ENCODE measurements at places on chromosomes 5 and 9.

DNA sequence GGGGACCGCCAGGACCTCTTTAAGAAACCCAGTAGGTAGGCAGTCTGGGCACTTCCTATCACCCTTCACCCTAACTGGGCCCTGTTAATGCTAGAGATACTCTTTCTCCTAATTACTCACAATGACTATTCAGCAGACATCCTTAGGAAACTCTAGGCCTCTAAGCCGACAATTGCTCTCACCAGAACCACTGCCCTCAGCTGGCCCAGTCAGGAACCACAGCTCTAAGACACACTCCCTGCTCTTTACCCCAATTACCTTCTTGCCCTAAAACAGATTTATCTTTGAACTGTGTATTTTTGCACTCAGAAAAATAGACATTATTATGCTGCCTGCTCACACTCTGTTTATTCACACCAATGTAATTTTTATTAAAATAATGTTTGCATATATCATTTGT, 432.6 kb upstream of the SLC30A5 start:
- peak; percentile 58 for DNase-seq

DNA sequence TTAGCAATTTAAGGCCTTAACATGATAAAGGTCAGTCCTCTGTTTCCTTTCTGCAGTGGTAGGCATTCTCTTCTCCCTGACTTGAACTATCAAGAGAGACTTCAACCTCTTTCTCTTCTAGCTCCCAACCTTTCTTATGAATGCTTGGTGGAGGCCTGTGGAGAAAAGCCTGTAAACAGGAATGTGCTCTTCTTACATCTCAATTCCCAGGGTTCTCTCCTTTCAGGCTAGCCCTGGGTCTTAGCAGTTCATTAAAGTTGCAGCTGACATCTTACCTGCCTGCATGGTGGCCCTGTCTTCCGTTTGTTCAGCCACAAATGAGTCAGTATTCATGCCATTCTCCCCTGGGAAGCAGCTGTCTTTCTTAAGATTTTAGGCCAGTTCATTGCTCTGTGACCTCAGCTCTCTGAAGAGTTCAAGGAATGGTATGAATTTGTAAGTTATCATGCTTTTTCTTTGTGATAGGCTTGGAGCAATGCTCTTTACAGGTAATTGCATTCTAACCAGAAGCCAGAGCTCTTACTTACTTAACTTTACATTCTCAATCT, 77.8 kb downstream of the ADCY2 start:
- no peak for DNase-seq

DNA sequence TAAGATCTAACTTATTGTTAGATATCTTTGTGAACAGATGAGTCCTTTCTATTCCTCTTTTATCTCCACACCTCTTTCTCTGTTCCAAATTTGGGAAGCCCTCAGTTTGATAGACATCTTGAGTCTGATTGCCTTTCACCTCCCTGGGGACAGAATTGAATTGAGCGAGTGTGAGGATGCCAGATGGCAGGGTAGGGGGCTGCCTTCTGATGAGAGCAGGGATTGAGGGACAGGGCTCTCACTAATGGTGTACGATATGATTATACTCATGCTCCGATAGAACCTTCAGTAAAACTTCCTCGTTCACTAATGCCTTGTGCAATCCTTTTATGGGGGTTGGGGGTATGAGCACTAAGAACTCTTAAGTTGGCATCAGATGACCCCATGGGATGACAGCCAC, 172.1 kb upstream of the DAP start:
- DNase-seq: no peak

DNA sequence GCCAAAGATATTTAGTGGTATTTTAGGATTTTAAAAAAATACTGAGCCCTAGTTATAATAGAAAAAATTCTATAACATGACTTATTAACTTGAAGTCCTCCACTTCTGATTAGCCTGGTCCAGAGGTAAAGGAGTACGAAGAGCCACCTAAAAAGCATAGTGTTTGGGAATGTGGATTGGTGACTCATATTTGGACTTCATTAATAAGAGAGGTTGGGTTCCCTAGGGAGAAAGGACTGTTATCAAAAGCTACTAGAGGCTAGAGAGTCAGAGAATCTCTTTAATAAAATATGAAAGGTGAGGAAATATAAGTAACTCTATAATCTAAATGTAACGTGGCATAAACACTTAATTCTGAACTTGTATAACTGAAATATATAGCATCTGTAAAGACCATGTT, 180.7 kb upstream of the TARS1 start:
- no peak for DNase-seq

- no peak for DNase-seq
Observed at GRCh38 chr9:2788919-2789318, 55.0 kb downstream of the PUM3 start.

GRCh38 chr5:153879596-153879995, 159.1 kb downstream of the FAM114A2 start:
- no peak for DNase-seq

DNA sequence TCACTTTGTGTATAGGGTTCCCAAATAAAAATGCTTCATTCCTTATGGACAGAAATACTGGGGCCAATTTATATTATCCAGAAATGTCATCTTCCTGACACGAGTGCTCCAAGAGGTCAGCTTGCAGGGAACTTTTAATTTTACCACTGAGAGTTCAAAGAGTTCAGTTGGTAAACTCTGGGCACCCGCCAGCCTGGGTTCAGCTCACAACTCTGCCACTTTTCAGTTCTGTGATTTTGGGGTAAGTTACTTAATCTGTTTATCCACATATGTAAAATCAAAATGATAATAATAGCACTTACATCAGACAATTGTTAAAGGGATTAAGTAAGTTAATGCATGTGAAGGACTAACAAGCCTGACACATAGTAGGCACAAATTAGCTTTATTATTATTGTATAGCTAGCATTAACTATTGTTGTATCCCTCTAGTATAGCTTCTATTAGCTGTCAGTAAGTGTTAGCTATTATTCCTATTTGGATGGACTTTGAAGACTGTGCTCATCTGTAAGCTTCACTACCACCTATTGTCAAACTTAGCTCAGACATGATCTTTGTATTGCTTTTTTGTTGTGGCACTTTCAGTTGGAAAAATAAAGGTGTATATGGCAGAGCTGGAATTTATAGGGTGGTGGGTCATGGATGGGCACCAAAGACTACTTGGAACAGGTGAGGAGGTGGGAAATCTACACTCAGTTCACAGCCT, 1.6 kb downstream of the MEGF10 start:
- DNase-seq: no peak

GRCh38 chr5:63439537-63439936, 522.7 kb downstream of the HTR1A start:
- peak; percentile 7 for DNase-seq

DNA sequence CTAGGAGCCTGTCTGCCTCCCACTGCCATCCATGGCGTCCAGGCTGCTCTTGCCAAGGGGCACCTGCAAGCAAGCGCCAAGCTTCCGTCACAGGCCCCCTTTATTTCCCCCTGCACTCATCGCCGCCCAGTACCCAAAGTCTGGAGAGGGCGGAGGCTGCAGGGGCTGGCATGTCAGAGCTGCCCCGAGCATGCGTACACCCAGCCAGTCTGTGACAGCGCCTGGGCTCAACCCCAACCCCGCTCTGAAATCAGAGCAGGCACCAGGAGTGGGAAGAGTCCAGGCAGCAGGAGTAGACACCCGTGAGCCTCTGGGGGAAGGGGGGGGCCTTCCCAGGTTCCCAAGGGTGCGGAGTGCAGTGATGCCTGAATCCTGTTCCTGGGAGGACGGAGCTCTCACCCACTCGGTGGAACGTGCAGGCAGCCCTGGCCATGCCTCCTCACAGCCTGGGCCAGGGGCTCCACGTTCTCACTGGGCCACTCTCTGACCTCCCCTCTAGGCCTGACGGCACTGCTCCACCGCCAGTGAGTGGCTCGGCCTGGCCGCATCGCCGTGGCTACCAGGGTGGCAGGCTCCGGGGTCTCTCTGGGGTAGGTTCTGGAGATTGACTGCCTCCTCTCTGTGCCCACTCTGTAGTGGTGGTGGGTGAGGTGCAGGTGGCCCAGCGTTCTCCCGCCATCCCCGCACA, 469.0 kb downstream of the CDH9 start:
- DNase-seq: no peak

DNA sequence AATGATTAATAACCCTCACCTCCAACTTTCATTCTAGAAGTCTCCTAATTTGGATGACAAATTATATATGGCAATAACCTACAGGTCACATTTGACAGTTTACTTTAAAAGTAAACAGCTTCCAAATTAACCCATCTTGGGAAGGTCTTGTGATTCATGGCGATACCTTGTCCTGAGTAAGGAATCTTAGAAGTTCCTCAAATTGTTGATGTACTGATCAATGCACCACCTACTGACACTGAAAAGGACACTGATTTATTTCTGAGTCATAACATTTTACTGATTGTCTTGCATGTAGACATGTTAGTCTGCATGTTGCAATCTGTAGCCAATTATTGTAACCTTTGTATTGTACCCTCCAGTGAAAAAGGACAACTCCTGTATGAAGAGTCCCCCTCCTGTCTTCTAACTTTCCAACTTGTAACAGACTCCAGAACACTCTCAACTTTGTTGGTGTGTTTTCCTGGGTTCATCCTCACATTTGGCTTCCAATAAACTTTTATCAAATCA, 16.0 kb upstream of the SLC22A5 start:
- peak; percentile 29 for DNase-seq

DNA sequence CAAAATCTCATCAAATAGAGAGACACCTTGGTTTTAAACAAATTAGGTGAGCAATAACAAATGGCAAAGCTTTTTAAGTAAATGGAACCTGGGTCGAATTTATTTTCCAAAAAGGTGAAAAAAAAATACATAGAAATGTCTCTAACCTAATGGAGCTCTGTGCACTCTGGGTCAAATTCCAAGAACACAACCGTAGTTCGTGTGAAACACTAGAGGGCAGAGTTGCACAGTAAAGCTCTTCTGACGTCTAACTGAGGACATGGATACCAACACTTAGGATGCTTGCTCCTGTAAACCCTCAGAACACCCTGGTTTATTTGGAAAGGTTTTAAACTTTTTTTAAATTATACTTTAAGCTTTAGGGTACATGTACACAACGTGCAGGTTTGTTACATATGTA, 18.9 kb downstream of the MARCHF11 start:
- peak; percentile 73 for DNase-seq

DNA sequence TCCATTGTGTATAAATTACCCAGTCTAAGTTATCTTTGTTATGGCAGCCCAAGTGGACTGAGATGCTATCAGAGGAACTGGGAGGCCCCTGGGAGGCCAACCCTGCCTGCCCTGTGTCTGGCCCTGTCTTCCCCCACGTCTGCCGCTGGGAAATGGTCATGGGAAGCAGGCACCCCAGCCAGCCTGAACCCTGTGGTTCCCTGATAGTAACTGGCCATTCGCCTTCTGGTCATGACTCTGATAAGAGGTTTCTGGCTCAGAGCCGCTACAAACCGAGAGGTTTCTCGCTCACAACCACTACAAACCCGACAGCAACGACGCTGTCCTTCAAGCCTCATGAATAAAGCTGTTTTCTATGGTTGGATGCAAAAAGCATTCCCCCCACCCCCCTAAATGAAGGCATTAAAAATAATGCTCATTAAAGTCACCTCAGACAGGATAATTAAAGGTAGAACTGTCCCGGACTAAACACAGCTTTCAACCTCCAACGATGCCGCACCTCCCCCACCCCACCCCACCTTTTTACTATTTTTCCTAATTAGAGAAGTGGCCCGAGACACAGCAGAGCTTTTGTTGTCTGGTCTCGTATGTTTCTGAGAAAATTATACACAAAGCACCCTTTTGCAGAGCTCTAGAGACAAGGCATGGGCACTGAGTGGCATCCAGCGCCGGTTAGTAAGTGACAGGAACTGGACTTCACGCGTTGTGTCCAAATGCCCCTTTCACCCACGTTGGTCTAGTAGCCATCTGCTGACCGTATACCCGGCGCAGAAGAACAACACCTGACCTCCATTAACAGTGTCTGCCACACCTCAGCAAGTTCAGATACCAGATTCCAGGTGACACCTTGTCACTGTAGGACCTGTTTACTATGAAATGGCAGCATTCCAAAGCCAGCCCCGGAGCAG, 140.8 kb downstream of the COL23A1 start:
- DNase-seq: no peak

DNA sequence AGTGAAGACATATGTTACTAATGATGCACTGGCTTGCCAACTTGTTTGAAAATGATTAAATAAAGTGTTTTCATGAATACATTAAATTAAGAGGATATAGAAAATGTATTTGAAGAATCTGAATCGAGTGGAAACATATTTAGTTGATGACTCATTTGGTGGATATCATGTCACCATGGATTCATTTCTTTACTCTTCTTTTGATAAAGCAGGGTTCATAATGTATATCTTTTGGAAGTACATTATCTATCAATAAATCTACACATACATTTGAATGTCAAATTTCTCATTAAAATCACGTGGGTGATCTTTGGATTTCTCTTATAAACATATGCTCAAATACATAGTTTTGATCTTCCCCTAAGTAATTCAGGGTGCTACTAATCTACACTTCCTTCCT, 1148.1 kb upstream of the ACO1 start:
- DNase-seq: peak; percentile 32

DNA sequence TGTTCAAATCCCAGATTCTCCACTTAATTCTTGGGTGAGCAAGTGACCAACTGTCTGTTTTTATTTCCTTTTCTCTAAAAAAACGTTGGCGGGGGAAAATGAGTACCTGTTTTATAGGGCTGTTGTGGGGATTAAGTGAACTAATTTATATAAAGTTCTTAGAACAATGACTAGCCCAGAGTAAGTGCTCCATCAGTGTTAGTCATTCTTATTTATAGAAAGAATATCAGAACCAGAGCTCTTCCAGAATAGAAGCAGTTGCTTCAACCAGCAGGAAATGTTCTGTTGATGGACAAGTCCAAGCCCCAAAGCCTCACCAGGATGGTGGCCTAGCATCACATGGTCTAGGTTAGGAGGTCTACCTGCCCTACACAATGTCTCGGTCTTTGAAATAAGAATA, 379.2 kb downstream of the ACTL7B start:
- DNase-seq: peak; percentile 67

DNA sequence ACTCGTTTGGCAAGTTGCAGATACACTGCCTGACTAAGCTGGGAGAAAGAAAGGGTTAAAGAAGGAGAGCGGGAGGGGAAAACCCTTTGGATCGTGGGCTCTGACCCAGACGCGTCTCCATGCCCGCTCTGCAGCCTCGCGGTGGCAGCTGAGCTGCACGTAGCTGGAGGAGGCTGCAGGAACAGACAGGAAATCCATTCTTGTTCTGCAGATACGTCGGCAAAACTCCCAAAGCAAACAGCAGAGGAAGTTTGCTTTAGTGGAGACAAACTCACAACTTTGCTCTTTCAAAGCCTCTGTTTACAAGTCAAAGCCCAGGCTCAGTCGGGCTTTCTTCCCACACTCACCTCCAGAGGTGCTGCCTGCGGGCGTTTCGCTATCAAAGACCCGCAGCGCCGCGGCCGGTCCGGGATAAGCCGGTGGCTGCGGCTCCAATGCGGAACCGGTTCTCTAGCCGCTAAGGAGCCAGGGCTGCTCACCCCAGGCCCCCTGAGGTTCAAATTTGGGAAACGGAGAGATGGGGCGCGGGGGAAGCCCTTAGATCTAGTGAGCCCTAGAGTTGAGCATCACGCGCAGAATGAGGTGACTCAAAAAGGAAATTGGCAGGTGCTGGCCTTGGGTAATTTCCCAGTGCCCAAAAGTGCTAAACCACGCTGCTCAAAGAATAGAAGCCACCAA, 60.7 kb downstream of the MAT2B start:
- peak; percentile 20 for DNase-seq

- no peak for DNase-seq
Observed at GRCh38 chr5:136528481-136529030, 163.2 kb upstream of the TRPC7 start.

Measured in bronchial epithelial cell (primary cell).